ENCODE measurements at places on chromosomes 5 and 9. TPM values are rescaled to one million over a fixed set of nuclear protein-coding genes. Genes with fewer than 3 reads are reported as not detected.

Gene DEPDC1B
- 33.6 TPM for total RNA-seq

Gene ZNF483
- total RNA-seq, result 3.4 TPM

GRCh38 chr5:33438996-33439395 lies 1.8 kb upstream of the TARS1 start:
- DNase-seq, result no peak

GRCh38 chr5:127652952-127653611 lies 4.2 kb downstream of the CTXN3 start:
- DNase-seq, result no peak

- DNase-seq, result no peak
These were observed 159.0 kb downstream of the TLE1 start for GRCh38 chr9:81530310-81530810.

DNA sequence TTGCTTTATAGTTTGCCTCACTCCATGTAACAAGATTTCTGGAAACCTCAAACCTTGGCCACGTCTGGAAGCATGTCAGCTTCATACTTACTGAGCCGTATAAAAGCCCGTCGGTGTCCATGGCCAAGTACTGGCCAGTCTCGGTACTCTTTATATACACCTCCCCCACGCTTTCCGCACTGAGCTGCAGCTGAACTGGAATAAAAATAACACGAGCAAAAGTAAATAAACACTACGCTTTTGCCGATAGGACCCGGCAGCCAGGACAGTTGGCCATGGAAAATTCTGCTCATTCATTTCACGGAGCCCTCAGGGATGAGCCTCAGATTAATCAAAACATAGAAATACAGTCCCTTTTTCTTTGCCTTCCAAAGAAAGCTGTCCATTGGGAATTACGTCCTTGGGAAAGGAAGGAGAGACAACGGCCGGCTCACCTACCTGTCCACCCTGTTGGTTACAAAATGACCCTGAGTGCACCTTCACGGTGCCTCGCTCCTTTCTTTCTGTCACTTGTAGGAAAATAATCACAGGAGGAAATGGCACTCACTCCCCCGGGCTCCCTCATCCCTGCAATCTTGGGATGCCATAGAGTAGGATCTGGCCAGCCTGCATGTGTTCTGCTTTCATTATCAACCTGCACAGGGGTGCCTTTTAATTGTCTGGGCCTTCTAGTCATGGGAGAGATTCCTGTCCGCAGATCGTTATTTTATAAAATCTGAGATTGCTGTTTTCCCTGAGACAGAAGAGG lies 85.1 kb downstream of the FGF1 start:
- DNase-seq, result no peak

- peak; percentile 87 for DNase-seq
These were observed 2.8 kb downstream of the MGAT4B start for GRCh38 chr5:179803651-179804554.

- DNase-seq, result no peak
These were observed 11.7 kb downstream of the TIMD4 start for GRCh38 chr5:156951359-156951758.

GRCh38 chr9:109520475-109521132 lies 22.5 kb upstream of the PTPN3 start:
- peak; percentile 55 for DNase-seq

DNA sequence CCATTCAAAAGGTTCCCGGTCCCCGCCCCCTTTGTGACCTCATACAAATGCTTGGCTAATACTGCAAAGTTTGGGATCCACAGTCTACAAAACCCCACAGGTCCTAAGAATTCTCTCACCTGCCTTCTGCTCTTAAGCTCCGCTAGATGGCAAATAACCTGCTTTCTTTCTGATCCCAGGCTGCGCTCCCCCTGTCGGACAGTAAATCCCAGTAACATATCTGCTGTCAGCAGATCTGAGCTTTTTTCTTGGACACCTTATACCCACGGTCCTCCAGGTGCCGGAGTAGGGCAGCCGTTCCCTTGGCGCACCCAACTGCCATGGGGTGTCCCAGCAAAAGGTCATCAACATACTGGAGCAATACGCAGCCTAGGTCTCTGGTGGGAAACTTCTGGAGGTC lies 39.0 kb upstream of the PPP1R26 start:
- no peak for DNase-seq

- DNase-seq, result no peak
These were observed 39.9 kb downstream of the SHOC1 start for GRCh38 chr9:111754800-111755199.

DNA sequence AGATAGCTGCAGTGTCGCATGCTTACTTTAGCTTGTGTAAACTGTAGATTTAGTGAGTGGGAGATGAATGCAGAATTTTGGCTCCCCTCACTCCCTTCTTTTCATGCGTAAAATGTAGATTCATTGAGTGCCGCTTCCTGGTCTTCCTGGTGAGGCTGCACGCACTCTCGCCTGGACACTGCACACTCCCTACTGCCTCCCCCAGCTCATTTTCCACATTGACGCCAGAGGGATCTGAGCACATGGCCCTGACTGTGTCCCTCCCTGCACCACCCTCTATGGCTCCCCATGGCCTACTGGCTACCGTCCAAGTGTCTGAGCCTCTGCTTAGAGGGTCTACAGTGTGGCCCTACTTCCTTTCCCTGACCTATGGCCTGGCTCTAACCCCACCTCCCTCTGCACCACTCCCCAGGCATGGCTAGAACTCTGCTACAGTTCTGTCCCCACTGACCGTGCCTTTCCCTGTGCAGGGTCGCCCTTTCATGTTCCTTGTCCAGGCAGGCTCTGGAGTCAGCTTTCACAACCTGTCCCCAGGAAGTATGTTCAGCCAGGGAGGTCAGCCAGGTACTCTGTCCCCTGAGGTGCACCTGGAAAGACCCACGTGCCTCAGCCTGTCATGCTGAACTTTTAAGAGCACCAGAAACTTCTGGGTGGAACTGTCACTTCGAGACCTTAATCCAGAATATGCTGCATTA lies 160.6 kb downstream of the COL23A1 start:
- no peak for DNase-seq

DNA sequence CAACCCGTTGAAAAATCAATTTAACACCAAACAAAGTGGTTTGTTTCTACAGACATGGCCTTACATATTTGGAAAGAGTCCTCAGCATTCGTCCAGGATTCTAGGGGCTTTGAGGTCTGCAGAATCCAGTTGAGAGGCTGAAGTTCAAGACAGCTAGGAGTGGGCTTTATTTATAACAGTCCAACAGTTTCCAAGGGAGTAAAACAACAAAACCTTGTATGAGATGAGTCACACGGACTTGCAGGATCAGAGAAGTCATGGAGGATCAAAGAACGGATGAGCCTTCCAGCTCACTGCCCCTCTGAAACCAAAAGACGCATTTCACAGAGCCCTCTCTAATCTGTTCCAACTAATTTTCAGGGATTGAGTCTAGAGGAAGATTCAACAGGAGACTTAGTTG lies 11.1 kb upstream of the ESM1 start:
- no peak for DNase-seq

DNA sequence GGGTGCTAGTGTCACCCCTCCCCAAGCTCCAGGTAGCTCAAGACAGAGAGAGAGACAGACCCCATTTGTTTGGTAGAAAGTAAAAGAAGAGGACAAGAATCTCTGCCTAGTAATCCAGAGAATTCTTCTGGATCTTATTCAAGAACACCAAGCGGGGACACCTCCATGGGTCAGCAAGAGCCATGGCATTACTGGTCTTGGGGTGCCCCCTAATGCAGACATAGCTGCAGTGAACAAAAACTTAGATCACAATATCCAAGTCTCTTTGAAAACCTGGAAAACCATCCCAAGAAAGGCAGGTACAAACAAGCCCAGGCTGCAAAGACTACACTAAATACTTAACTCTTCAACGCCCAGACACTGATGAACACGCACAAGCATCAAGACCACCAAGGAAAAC lies 29.9 kb upstream of the PDE4D start:
- no peak for DNase-seq

DNA sequence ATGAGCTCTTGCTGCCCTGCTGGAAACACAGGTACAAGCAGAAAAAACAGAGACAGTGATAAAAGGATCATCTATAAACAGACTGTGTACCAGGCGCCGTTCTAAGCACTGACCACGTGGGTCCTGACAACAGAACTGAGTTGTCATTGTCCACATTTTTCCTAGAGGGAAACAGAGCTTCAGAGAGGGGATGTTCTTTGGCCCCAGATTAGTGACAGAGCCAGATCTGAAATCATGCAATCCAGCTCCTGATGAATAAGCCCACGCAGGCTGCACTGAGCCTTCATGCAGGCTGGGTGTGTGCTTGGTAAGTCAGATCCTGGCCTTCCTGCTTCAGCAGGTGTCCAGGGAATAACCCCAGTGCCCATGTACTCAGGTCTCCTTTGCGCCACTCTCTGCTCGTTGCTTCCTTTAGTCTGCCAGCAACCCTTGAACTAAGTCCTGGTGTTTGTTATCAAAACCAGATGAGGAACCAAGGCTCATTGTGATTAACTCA lies 22.8 kb upstream of the TCF7 start:
- no peak for DNase-seq

DNA sequence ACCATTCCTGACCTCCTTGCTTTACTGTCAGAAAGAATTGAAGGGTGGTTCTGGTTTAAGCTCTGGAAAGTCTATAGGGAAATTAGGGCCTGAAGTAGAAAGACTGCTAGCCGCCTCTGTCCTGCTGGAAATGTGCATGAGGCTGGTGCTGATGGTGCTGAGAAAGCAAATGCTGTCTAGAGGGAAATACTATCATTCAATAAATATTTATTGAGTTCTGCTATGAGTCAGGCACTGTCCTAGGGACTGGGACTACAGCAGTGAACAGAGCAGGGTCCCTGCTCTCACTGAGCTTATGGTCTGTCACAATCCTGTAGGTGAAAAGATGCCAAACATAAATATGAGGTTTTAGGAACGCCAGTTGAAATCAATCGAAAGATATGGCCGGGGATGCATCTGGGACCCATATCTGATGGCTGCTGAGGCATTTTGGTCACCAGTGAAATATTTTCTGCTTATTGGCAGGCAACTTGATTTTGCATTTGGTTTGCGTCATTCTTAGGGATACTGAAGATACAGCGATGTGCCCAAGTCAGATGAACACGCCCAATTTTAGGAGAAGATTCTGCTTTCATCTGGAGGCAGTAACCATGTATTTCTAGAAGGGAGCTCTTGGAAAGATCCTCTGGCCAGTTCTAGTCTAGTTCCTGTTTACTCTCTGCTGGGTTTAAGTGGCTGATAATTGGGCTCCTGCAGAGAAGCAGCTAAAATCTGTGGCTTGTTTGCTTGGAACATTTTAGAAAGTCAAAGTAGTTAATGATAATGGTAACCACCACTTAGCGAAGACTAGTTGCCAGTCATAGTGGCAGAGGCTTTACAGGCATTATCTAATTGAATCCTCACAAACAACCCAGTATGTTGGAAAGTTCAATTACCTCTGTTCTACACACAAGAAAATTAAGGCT lies 73.3 kb downstream of the INSYN2B start:
- DNase-seq, result no peak

- no peak for DNase-seq
These were observed 731.8 kb downstream of the SEMA5A start for GRCh38 chr5:8814105-8814504.

- DNase-seq, result no peak
These were observed 126.1 kb downstream of the GPBP1 start for GRCh38 chr5:57299986-57300385.

- DNase-seq, result no peak
These were observed 67.8 kb downstream of the PTCD2 start for GRCh38 chr5:72387985-72388384.

DNA sequence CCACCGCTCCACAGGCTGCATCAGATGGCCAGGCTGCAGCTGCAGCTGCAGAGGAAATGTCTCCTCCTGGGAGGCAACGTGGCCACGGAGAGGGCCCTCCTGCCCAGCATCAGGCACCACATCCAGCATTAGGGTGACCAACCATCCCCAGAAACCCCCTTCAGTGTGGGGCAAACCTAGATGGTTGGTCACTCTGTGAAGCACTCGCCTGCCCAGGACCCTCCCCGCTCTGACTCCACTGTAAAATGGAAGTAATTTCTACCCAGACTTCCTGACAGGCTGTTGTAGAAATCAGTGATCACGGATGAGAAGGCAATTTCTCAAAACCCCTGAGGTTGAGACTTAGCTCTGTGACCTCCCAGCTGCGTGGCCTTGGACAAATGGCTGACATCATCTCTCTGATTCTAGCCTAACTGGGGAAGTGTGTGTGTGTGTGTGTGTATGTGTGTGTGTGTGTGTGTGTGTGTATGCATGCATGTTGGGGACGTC lies 31.6 kb downstream of the B4GALT1 start:
- DNase-seq, result peak; percentile 6

- no peak for DNase-seq
These were observed 662.1 kb upstream of the CDH9 start for GRCh38 chr5:27700526-27700925.

DNA sequence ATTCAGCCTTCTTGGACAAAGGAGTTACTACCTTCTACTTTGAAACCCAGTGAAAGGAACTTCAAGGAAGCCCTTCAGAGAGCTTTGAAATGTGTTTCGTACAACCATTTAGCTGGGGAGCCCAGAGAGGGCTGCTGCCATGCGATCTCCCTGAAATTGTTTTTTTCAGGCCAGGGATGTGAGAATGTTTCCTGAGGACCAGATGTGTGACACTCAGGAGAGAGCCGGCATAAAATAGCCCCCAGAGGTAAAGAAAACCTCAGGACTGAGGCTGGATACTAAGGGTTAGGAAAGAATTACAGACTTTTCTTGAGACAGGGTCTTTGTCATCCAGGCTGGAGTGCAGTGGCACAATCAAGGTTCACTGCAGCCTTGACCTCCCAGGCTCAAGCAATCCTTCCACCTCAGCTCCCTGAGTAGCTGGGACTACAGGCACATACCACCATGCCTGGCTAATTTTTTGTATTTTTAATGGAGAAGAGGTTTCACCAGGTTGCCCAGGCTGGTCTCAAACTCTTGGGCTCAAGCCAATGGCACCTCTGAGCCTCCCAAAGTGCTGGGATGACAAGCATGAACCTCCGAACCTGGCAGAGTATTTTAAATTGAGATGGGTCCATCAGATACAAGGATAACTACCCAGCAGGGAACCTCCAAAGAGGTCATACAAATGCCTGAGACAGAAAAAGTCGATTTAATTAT lies 8.4 kb downstream of the RPL37 start:
- no peak for DNase-seq

DNA sequence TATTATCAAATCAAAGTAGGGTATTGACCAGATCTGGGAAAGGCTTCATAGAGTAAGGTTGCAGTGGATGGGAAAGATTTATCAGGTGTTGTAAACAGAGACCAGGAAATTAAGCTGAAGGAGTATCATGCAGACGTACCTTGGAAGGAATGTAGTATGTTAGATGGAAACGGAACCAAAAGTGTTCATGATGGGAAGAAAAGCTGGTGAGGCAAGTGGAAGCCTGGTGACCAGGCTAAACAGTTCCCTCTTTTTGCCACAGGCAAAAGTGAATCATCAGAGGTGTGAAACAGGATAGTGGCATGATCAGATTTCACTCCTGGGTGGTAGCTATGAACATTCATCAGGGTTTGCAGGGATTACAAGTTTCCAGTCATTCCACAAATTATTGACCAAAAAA lies 780.1 kb upstream of the DMAC1 start:
- no peak for DNase-seq

Measured in activated CD4-positive, alpha-beta memory T cell treated with anti-CD3 and anti-CD28 coated beads for 36 hours (primary cell).